ENCODE measurements at places on chromosomes 4 and X. TPM values are rescaled to one million over a fixed set of nuclear protein-coding genes. Genes with fewer than 3 reads are reported as not detected.

The RAPGEF2 gene
- 68.1 TPM for total RNA-seq

GRCh38 chr4:122591196-122591595 is 29.7 kb downstream of the IL21 start:
- no peak for DNase-seq

The TRPC5OS gene
- not detected for total RNA-seq

GRCh38 chr4:36348403-36348938 is 67.1 kb downstream of the DTHD1 start:
- no peak for DNase-seq

DNA sequence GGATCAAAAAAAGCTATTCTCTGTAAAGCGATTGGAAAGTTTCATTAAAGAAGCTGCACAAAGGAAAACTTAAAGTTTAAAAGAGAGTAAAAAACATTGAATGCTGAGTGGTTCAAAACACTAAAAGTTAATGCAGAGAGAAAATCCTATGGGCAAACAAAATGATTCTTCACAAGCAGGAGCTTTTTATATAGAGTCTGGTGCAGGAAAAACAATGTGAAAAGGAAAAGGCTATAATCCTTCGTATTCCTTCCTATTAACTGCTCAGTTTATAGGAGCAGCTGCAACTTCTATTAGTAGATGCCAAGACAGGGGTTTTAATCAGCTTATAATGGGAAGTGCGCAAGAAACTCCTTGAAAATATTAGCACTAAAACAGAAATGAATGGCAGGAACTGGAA is 100.7 kb downstream of the PDGFC start:
- DNase-seq: no peak

DNA sequence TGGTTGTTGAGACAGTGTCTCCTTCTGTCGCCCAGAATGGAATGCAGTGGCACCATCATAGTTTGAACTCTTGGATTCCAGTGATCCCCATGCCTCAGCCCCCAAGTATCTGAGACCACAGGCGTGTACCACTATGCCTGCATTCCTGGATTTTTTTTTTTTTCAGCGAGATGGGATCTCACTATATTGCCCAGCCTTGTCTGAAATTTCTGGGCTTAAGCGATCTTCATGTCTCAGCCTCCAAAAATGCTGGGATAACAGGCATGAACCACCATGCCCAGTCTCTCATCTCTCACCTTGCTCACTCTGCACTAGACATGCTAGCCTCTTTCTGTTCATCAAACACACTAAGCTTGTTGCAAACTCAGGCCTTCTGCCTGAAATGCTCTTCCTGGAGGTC is 104.1 kb downstream of the UBE2K start:
- DNase-seq: no peak

The CRMP1 gene
- 0.92 TPM for total RNA-seq

GRCh38 chrX:19704132-19704531 is 183.3 kb downstream of the SH3KBP1 start:
- no peak for DNase-seq

GRCh38 chr4:25879991-25880651 is 17.3 kb upstream of the SEL1L3 start:
- no peak for DNase-seq

DNA sequence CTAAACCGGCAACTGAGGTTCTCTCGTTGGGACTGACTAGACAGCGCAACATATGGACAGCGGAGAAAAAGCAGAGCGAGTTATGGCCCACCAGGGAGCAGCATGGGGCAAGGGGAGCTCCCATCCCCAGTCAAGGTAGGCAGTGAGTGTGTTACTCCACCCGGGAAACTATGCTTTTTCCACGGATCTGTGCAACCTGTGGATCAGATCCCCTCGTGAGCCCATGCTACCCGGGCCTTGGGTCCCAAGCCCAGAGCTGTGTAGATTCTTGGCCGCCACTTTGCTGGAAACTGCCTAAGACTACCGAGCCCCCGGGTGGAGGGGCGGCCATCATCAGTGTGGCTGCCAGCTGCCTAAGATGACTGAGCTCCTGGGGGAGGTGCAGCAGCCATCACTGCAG is 140.9 kb downstream of the PAPSS1 start:
- DNase-seq: no peak

The SSX4B gene
- not detected for total RNA-seq

- DNase-seq: no peak
Observed at GRCh38 chr4:134117392-134118183, 84.0 kb downstream of the PABPC4L start.

GRCh38 chrX:2517055-2517454 is 16.3 kb upstream of the DHRSX start:
- no peak for DNase-seq

GRCh38 chr4:108840426-108840975 is 77.6 kb upstream of the ETNPPL start:
- no peak for DNase-seq

- DNase-seq: no peak
Observed at GRCh38 chr4:68391436-68391835, 41.5 kb upstream of the YTHDC1 start.

DNA sequence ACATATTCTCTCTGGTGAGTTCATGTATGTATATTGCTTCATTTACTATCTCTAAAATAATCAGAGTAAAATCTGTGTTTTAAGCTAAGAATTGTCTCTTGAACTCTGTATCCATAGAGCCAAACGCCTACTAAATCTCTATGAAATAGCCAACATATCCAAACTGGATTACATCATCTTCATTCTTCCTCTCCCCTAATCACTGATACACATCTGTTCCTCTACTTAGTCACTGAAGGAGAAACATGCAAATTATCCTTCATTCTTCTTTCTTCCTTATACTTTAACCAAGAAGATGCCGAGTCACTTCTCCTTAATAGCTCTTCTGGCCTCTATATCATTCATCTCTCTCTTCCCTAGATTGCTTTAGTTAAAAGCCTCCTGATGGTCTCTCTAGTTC is 630.4 kb upstream of the FTHL17 start:
- no peak for DNase-seq

The PGRMC2 gene
- total RNA-seq: 61.8 TPM

DNA sequence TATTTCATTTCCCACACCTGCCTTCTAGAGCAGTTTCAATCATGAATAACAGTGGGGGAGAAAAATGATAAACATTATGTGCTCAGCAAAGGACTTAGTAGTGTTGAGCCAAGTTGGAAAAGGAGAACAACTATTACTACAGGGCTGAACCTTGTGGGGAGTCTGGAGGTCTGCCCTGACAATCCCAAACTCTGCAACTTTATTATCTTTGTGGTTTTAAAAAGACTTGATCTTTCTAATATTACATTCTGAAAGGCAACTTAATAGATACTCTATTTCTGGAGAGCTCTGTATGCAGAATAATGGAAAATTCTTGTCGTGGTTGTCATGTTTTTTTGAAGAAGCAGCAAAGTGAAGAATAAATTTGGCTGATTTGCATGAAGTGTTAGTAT is 116.1 kb downstream of the SPCS3 start:
- DNase-seq: no peak

- no peak for DNase-seq
Observed at GRCh38 chr4:120446051-120446567, 379.5 kb upstream of the MAD2L1 start.

The PLXNB3 gene
- total RNA-seq: 4.5 TPM

DNA sequence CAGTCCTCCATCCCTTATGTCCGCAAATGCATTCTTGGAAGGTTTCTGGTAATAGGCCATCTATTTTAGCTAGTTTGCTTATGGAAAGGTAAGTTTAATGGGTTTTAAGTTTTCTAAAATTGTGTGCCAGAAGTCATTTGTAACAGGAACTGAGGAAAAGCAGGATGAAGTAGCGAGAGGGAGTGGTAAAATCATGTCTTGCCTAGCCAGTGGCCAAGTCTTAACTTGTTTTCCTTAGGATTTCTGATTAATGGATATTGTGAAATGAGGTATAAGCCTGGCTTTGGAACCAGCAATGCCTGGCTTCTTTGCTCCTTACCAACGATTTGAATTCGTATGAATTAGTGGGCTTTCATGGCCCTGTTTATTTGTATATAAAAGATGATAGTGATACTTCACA is 7.3 kb downstream of the SEC24B start:
- no peak for DNase-seq

DNA sequence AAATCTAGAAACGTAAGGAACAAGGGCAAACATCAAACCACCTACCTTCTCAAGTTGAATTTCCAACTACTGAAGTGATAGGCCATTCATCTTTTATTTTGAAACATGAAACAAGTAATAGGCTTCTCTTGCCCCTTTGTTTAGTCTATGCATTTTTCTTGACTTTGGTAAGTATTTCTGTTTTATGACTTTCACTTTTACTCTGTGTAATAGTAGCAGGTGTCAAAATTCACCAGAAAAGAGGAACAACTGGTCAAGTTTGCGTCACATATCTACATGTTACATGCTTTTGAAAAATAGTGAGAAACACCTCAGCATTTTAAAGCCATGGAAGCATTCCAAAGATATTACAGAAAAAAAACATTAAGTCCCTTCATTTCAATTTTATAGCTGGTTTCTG is 157.1 kb upstream of the FTHL17 start:
- no peak for DNase-seq

The PDE5A gene
- total RNA-seq: 20.6 TPM

- DNase-seq: no peak
Observed at GRCh38 chr4:143700416-143701352, at the start of gene FREM3. TSS of gene FREM3 (minus strand) at chr4:143700675. CDS start at chr4:143700675, 0 bp downstream.

The IQSEC2 gene
- total RNA-seq: 13.0 TPM

GRCh38 chr4:28702571-28702970 is 1841.9 kb downstream of the STIM2 start:
- DNase-seq: no peak

DNA sequence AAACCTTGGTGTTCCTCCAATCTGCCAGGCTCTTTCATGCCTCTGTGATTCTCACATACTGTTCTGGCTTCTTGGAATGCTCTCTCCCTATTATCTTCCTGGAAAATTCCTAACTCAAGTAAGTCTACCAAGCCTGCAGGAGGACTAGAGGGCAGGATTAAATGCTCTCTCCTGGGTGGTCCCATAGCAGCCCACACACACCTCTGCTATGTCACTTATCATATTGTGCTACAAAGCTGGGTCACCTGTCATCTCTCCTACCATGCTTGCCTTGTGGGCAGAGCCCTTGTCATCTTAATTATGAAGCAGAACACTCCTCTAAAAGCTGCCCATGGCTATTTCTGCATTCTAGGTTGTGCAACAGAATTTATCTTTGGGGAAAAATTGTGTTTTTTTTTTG is 344.5 kb upstream of the NOCT start:
- DNase-seq: no peak

- DNase-seq: no peak
Observed at GRCh38 chr4:153603258-153603657, 80.8 kb upstream of the TLR2 start.

- DNase-seq: no peak
Observed at GRCh38 chrX:15908603-15909290, 54.1 kb upstream of the AP1S2 start.

GRCh38 chrX:132568291-132568690 is 79.5 kb upstream of the MBNL3 start:
- no peak for DNase-seq

DNA sequence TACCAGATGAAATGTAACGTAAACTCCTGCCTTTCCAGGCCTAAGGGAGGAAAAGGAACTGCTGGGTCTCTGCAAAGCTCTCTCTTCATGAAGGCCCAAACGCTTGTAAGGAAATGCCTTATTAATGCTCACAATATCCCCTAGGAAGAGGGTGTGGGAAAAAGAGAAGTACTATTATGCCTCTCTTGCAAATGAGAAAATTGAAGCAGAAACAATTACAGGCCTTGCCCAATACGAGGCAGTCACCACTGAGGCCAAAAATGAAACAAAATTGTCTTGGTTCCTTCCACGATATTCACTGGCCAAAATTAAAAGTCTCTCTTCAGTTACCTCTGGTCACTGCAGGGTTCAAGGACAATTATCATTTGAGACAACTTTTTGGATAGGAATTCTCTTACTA is 3.2 kb downstream of the SCARB2 start:
- no peak for DNase-seq

DNA sequence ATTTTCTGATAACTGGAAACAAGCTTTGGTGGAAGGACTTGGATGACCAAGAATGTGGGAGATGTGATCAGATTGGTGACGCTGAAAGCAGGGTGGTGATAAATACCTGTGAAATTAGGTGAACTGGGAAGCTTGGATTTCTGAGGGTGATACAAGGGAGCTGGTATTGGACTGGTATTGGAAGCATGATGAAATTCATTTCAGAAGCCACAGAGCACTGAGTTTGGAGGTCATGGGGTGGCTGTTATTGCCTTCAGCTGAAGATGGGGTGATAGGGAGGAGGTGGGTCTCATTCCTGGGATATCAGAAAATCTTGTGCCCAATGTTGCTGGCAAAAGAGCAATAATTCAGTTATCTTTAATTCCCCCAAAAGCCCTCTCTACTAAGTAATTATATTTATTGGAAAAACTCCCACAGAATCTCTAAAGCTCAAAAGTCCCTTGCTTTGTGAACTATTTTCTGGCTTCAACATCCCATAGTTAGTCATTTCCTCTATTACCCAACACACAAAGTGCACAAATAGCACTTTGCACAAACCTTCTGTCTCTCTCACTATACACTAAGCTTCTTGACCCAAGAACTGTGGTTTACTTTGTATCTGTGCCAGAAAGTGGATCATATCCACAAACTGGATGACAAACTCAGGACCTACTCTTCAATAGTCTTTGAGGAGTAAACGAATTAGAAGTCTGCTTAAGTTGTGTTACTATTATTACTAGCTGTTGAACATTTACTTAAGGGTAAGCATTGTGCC is 23.1 kb upstream of the CAMK2D start:
- no peak for DNase-seq

The GABRQ gene
- 0.04 TPM for total RNA-seq

DNA sequence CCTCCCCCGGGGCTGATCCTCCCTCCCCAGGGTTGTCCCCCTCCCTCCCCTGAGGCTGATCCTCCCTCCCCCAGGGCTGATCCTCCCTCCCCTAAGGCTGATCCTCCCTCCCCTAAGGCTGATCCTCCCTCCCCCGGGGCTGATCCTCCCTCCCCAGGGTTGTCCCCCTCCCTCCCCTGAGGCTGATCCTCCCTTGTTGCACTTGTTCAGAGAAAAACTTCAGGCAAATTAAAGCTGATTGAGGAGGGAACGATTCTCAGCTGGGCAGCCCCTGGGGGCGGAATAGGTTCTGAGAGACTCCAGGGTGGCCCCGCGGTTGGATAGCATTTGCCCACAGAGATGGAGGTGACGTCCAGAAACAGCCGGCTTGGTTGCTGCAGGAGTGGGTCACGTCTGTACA is 110.7 kb upstream of the ADRA2C start:
- no peak for DNase-seq

- DNase-seq: no peak
Observed at GRCh38 chrX:134444681-134445080, 15.3 kb upstream of the HPRT1 start.

The PPP1R2C gene
- not detected for total RNA-seq

DNA sequence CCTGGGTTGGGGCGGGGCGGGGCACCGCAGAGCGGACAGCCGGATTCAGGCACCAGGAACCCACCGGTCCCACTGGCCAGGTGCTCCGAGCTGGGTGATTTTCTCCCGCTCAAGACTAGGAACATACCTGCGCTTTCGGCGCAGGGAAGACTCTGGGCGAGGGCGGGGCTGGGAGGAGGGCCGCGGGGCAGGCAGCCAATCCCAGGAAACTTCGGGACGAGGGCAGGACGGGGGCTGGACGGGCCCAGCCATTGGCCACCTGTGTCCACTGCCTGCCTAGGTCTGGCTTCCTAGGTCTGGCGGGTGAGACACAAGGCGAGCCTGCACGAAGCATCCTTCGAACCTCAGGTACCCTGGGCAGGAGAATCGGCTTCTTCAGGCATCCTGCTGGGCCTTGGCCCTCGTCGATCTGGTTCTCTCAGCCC is 274 bp upstream of the ERVMER34-1 start:
- DNase-seq: peak; percentile 84
